ENCODE measurements at places on chromosomes 16 and 17.

DNA sequence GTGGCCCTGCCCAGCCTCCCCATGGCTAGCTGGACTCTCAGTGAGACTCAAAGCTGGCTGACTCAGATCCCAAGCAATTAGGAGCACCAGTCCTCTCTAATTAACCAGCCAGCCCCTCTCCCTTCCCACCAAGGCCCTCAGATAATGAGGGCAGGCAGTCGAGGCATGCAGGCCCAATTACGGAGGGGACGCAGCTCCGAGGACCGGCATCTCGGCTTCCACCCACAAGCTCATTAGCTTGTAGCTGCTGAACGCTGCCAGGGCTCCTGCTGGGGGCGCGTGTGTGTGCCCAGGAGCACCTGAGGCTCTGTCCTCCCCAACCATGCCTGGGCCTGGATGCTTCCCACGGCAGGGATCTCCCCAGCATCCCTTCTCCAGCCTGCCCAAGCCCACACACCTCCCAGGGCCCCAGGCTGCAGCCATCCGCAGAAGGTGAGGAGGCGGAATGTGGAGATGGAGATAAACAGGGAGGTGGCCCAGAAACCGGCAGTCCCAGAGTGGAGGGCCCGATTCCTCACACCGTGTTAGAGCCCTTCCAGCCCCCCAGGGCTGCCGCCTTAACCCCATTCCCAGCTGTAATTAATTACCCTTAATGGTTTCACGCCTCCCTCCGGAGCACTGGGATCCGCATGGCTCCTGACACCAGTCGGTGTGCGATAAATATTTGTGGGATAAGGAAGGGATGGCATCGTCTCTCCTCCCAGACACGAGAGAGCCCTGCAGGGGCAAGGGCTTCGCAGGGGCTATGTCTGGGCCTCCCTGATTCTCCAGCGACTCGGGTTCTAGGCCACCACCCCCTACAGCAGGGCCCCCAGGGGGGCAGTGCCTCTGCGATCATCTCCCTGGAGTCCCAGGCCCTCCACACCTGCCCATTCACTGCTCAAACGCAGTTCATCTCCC is 42.2 kb downstream of the RPH3AL start:
- no peak for DNase-seq

DNA sequence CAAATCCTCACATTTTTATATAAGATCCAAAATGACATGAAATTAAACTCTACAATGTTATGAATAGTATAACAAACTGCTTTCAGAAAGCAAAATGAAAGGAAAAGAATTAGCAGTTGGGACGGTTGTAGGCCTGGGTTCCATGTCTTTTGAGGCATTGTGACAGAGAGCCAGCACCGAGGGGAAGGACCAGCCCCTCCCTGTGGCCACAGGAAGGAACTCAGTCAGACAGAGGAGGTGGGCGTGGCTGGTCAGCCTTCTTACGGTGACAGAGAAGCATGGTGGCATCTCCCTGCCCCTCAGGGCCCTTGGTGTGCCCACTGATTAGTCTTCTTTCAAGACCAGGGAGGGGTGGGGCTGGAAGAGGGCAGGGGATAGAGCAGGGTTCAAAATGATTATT is 5.7 kb downstream of the ZNF319 start:
- peak; percentile 50 for DNase-seq

DNA sequence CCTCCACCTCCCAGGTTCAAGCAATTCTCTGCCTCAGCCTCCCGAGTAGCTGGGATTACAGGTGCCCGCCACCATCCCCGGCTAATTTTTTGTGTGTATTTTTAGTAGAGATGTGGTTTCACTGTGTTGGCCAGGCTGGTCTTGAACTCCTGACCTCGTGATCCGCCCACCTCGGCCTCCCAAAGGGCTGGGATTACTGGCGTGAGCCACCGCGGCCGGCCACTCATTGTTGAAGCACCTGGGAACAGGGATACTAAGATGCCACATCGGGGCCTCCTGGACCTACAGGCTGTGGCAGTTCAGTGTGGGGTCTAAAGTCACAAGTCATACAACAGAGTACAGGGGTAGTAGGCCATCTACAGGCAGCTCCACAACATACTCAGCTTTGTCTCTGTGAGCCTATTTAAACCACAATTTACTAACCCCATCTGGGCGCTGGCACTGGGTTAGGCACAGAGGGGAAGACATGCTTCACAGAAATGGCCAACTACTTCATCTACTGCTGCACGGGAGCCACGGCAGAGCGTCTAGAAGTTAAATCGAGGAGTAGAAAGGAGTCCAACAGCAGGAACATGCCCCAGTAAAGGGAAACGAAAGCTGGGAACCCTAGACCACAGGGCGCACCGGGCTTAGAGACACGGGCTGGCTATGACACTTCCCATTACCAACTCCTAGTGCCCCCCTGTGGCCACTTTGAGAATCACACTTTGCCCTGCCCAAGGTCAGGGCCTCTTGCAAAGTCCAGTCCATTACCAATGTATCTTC is 4.3 kb downstream of the VAMP2 start:
- DNase-seq, result peak; percentile 89

- no peak for DNase-seq
Measured at GRCh38 chr17:43395165-43395564, 3.6 kb upstream of the ARL4D start.

GRCh38 chr17:78258323-78259191 is 27.1 kb downstream of the TMEM235 start:
- peak; percentile 71 for DNase-seq

GRCh38 chr17:75356260-75356937 is 49.1 kb downstream of the GRB2 start:
- DNase-seq, result no peak

DNA sequence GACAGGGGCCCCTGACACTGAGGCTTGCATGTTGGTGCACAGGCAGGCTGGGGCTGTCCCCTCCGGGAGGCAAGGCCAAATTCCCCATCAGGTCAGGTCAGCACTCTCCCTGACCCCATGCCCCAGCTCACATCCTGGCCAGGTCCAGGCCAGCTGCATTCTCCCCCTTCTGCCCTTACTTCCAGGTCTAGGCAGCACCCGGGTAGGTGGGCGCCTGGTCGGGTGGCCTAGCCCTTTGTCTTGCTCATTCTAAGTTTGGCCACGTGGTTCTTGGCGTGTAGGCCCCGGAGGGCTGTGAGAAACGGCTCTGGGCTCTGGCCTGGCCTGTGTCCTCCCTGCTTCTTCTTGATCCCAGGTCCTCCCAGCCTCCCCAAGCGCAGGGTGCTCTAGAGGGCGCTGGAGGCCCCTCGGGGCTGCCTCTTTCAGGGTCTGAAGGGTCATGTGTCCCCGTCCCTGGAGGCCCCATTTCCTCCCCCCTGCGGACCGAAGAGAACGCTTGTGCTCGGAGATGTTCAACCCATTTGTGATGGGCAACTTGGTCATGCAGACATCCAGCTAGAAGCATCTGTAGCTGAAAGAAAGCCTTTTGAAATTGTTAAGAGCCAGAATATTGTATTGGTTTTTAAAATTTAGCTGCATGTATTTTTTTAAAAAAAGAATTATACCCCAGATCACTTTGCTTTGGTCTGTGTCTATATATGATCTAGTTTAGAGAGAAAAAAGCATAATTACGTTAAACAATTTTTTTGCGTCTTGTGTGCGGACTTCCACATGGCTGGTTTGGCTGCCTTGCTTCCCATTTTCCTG is 6.7 kb downstream of the BAHCC1 start:
- no peak for DNase-seq

- DNase-seq, result no peak
Measured at GRCh38 chr16:58249388-58249779, 45.4 kb downstream of the PRSS54 start.

GRCh38 chr16:65375651-65376050 is 253.8 kb upstream of the CDH11 start:
- DNase-seq, result no peak

DNA sequence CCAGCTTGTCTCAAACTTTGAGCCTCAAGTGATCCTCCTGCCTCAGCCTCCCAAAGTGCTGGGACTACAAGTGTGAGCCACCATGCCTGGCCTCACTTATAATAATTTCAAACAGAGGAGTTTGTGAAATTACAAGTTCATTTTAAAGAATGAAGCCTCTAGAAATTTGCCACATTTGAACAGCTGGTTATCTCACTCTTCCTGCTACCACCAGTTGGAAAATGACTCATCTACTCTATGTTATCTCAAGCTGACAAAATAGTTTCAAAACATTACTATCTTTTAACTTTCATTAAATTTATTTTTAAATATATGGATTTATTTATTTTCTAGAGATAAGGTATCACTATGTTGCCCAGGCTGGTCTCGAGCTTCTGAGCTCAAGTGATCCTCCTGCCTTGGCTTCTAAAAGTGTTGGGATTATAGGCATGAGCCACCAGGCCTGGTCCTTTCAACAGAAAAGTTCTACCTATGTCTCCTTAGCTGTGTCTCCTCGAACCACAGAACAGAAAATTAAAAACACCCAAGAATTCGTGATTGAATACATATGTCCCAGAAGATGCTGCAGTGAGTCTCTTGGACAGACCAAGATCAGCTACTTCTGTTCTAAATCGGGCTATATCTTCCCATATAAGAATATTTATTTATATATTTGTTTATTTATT is 47.6 kb downstream of the MYH13 start:
- no peak for DNase-seq

GRCh38 chr16:89281829-89282228 is 64.3 kb downstream of the ZNF778 start:
- no peak for DNase-seq

DNA sequence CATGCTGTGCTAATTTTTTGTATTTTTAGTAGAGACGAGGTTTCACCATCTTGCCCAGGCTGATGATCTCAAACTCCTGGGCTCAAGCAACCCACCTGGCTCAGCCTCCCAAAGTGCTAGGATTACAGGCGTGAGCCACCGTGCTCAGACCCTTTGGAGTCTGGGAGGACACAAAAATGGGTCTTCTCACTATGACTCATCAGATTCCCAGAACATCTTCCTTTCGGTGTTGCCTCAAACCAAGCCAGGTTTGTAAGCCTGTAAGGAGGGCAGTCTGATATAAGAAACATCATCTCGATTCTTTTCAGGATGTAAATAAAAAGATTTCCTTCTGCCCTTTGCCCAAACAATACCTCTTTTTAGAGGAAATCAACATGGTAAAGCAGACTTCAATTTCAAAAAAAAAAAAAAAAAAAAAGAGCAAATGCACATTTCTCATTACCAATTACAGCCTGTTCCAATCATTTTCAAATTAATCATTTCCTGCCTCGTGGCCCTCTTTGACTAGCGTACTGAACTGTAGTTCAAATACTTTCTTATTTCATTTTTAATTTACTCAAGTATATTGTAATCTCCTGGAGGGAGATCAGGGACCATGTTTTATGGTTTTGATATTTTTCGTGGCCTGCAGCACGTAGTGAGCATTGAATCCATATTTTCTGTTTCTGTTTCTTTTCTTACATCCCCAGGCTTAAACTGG is 409.6 kb downstream of the GRIN2A start:
- no peak for DNase-seq

GRCh38 chr16:67926181-67926750 is 5.4 kb downstream of the CTRL start:
- no peak for DNase-seq

- peak; percentile 18 for DNase-seq
Measured at GRCh38 chr16:529012-529575, 1.6 kb downstream of the CAPN15 start.

- DNase-seq, result no peak
Measured at GRCh38 chr16:85675251-85675874, 13.4 kb downstream of the GINS2 start.

- DNase-seq, result no peak
Measured at GRCh38 chr17:47732399-47733046, 513 bp upstream of the TBX21 start.

DNA sequence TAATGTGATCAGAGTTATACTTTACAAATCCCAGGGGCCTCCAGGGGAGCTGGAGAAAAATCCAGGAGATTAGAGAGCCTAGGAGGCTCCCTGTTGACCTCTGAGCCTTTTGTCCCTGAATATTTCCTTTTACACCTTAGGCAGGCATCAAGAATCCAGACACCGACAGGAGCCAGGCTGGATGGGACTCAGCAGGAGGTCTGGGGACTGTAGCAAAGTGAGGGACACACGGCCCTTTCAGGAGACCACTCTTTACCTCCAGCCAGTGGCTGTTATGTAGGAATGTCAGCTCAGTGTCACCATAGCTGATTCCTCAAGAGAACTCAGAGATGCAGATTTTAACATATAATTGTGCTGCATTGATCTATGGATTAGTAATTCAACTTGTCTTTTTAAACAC is 198.4 kb downstream of the SHISA9 start:
- DNase-seq, result no peak

- no peak for DNase-seq
Measured at GRCh38 chr16:82373976-82374375, 204.0 kb upstream of the MPHOSPH6 start.

GRCh38 chr16:16138034-16138635 is 85.2 kb downstream of the ABCC6 start:
- no peak for DNase-seq

DNA sequence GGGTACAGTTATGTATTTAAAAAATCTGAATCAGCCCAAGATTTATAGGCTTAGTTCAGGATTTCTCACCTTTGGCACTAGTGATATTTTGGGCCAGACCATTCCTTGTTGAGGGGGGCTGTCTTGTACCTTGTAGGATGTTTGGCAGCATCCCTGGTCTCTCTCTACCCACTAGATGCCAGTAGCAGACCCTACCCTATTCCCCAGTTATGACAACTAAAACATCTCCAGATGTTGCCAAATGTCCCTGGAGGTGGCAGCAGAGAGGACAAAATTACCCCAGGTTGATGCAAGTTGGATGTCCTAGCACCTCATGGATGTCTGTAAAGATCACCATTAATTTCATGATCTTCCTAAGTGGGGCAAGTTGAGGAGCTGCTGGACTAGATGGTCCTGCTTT is 45.8 kb downstream of the SYT17 start:
- DNase-seq, result no peak

GRCh38 chr17:72102366-72102765 is 18.5 kb upstream of the SOX9 start:
- no peak for DNase-seq
